Head of caudate nucleus (tissue), 42 donors: ENCODE measurements at places on chromosomes 16 and 17.

DNA sequence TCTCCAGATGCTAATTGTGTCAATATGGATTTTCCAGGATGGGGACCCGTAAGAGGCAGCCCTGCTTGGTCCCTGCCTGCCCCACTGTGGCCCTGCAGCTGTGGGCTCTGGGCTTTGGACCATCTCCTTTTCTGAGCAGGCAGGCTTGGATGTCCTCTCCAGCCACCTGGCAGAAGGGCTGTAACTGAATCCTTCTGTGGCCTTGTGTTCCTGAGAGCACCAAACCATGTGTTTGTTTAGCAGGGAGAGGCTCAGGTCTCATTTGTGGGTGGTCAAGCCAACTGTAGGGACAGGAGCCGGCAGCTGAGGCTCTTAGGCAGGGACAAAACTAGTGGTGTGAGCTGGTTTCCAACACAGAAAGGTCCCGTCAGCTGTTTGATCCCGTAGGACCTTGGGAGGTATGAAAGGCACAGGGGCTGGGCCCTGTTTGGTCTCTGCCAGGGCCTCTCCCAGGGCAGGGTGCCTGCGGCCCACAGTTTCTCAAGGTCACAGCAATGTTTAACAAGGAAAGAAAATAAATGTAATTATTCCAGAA lies 18.5 kb downstream of the SEC14L5 start:
- DNase-seq, result no peak

GRCh38 chr16:74691093-74691855 lies 9.4 kb downstream of the MLKL start:
- no peak for DNase-seq

DNA sequence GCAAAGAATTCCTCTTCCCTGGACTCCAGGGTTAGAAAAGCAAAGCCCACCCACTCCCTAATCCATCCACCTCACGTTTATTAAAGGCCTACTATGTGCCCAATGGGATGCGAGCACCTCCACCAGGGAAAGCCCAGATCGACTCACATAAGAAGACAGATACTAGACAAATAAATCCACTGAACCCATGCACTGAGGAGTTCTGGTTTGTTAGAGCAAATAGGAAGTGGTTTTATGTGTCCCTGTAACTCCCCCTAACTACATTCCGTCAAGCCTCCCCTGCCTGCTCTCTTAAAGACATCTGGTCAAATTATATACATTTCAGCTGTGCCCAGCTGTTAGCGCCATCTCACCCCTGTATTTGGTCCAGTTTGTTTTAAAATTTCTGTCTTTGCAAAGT lies 218.5 kb upstream of the RPL38 start:
- DNase-seq, result no peak

- DNase-seq, result no peak
Observed at GRCh38 chr16:54245788-54246453, 40.7 kb downstream of the IRX3 start.

DNA sequence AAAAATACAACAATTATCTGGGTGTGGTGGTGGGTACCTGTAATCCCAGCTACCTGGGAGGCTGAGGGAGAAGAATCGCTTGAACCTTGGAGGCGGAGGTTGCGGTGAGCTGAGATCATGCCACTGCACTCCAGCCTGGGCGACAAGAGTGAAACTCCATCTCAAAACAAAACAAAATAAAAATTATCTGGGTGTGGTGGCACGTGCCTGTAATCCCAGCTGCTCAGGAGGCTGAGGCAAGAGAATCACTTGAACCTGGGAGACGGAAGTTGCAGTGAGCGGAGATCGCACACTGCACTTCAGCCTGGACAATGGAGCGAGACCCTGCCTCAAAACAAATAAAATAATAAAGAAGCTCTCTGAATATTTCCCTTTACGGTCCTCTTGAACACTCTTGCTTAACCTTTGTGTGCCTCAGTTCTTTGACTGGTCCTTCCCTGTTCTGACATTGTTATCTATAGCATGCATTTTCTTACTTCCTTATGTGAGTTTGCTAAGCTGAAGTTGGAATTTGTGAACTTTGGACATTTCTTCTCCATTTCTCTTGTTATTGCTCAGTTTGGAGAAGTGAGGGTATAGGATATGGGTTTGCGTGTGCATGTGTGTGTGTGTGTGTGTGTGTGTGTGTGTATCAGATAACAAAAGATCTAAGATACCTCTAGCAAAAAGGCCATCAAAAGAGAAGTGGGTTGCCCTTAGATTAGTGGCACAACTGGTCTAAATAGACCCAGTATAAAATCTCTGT lies 29.7 kb upstream of the WSB1 start:
- DNase-seq, result no peak

GRCh38 chr16:85988723-85989313 lies 89.9 kb downstream of the IRF8 start:
- no peak for DNase-seq

GRCh38 chr16:51985126-51985525 lies 561.8 kb downstream of the TOX3 start:
- DNase-seq, result no peak

DNA sequence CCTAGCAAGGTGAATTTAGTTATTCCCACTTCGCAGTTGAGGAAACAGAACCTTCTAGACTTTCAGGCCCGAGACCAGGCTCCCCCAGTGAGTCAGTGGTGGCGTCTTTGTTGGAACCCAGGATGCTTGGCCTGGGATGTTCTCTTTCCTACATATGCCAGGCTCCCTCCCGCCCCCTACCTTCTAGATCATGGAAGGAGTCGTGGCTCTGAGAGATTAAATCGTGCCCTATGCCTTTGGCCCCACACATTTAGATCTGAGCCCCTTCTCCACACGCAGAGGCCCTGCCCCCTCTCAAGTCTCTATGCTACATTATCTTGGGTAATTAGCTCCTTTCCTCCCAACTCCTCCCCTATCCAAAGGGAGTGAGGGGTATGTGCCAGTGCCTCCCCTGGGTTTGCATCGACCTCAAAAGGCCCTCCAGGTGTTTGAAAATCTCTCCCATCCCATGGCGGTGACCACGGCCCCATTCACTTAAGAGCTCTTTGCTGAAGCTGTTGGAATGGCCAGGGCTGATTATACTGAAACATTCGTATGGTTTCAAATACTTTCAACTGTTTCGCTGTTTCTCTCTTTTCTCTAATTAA lies 3.0 kb downstream of the NGFR start:
- DNase-seq, result no peak

DNA sequence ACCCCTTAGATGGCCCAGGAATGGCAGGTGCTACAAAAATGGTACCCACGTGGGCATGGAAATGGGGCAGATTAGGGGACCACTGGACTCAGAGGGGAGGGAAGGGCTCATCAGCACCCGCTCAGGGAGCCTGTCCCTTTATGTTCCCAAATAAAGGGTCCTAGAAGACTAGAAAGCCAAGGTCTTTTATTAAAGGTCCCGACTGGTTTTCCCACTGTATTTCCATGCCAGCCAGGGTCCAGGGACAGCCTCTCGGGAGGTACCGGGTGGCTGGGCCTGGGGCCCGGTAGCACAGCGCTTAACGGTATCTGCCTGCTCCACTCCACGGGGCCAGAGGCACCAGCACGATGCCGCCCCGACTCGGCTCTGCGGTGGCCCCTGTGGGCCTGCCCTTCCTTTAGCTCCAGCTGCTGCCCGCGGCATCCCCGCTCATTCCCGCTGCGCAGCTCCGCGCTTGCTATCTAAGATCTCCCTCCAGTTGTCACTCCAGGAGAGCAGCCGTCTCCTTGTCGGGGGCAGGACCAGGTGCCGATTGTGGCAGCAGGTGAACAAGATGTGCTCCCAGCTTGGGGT lies 1.4 kb downstream of the NT5C start:
- no peak for DNase-seq

DNA sequence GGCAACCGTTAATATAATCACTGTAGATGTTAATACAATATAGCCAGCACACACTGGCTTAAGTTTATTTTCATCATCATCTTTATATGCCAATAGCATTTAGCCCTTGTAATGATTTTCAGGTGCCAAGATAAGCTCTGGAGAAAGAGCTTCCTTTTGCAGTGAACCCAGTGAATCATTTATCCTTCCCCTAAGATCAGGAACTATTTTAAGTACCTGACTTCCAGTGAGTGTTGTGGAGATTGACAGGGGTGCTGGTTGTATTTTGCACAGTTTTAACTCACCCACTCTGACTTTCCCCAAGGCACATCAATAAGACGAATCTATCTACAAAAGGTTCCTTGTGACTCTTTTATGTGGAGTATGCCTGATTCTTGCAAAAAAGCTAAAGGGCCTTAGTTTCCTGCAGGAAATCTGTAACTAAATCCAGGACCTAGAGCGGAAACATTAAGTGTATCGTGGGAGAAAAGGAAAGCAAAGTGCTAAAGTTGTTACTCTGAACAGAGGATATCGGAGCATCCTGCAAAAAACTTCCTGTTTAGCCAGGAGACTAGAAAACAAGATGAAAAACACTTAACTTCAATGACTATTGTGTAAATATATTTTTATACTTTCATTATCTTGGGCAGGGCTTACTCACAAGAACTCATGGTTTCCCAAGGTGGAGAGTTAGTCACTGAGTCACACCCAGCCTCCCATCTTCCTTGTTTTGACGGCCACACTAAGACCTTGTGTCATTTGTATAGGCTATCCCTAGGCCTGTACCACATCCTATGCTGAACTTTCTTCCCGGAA lies 183.6 kb downstream of the MAP2K6 start:
- no peak for DNase-seq

DNA sequence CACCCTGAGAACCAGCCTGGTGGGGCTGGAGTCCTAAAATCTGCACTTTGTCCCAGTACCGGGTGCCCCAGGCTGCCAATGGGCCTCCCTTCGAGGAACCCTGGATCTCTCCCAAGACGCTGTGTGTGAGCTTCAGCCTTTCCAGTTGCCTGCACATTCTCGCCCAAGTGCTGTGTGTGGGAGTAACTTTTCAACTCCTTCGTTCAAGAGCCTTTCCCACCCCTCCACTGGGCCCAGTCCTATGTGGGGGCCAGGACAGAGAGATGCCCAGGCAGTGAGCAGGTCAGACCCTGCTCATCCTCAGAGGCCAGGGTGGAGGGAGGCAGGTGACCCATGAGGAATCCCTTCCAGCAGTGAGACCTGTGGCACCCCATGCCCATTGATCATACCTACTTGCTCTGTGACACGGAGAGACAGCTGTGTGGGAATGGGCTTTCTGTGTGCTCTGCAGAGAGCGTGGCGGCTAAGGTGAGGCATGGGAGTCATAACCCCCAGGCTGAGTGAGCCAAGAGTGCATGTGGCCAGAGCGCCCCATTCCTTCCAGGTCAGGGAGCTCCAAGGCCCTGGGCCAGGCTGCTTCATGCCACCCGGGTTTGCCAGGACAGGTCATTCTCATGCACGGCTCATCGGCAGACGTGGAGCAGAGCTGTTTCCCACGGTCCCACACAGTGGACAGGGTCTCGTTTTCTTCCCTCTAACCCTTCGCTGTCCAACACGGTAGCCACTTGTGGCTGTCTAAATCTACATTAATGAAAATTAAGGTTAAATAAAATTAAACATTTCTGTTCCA lies 154.4 kb downstream of the CLEC16A start:
- no peak for DNase-seq

GRCh38 chr16:11535494-11535893 lies 51.2 kb downstream of the LITAF start:
- peak; percentile 20 for DNase-seq

DNA sequence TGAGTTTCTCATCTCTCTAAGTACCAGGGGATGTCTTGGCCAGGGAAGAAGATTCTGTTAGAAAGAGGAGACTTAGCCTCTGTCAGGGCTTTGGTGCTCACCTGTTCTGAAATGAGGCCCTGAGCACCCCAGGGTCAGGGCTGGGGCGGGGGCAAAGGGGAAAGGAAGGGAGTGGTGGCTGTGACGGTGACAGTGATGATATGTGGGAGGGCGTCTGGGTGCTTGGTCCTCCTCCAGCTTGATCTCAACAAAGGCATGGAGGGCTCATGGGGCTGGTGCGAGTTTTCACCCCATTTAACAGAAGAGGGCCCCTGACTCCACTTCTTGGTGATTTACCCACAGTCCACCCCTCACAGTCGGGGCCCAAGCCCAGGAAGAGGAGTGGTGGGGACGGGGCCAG lies 15.1 kb downstream of the SOX8 start:
- no peak for DNase-seq

DNA sequence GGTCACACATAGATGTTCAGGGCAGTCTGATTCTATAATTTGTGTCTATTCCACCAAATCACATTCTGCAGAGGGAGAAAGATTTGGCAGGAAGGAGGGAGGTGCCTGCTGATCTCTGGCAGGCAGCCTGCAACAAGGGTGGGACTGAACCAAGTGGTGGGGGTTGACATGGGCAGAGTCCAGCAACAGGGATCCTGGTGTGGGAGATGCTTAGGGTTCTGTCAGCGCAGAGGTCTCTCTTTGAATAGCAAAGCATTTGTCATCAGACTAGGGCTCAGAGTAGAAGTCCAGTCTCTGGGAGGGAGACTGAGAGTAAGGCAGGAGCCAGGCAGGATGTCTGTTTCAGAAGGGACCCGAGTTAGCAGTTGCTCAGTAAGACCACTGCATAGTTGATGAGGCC lies 94.6 kb downstream of the UTP18 start:
- no peak for DNase-seq

- no peak for DNase-seq
Observed at GRCh38 chr16:80914379-80915078, 92.2 kb downstream of the CMC2 start.

DNA sequence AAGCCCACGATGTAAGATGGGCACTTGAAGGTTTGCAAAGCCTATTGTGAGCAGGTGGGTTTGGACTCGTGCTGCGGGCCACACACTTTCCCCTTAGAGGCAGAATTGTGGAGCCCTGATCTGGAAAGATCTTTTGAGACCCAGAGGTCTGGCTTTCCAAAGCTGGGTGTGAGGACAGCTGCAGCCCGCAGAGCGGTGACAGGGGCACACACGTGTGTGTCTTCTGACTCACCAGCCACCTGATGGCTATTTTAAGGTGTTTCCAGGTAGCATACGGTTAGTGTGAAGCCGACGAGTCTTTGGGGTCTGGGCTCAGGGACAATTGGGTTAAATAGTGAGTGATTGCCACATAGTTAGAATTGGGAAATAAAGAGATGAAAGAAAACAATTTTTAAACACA lies 108.9 kb upstream of the GSE1 start:
- DNase-seq, result no peak

DNA sequence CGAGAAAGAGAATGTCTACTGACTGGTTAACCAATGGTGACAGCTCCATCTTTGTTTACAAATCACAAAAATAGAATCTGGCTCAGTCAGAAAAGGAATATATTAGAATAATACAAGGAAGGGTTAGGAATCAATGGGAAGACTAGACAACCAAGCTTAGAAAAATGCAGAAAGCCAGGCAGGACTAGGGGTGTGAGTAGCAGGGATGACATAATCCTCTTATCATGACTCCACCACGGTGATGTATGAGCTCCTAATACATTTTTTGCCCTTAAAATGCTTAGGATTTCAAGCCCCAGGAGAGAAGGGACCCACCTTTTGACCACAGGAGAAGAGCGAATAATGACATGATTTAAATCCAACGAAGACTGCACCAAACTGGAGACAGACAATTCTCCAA lies 252.3 kb downstream of the CHD9NB start:
- DNase-seq, result no peak

GRCh38 chr17:3547628-3548027 lies 10.0 kb downstream of the TRPV3 start:
- DNase-seq, result no peak
